T-cell (primary cell): ENCODE measurements at places on chromosomes 13 and 19.

GRCh38 chr19:38844093-38844686 lies 5.6 kb downstream of the HNRNPL start:
- DNase-seq = no peak

- no peak for DNase-seq
Measured at GRCh38 chr13:27027086-27027667, 144.4 kb downstream of the USP12 start.

DNA sequence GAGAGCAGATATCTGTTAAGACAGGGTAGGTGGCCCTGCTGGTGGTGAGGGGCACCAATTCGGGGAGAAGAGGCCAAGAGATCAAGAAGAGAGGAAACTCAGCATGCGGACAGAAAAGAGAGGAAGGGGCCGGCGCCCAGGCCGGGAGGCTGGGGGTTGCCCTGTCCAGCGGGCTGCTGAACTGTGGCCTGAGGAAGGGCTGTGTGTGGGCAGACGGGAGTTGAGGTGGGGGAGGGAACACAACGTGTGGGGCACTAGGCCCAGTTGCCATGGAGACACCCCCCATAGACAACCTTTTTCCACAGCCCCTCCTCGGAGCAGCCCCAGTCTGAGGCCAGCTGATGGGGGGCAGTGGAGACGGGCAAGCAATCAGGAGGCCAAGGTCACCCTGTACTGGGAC lies 2.5 kb upstream of the CACNG8 start:
- no peak for DNase-seq

DNA sequence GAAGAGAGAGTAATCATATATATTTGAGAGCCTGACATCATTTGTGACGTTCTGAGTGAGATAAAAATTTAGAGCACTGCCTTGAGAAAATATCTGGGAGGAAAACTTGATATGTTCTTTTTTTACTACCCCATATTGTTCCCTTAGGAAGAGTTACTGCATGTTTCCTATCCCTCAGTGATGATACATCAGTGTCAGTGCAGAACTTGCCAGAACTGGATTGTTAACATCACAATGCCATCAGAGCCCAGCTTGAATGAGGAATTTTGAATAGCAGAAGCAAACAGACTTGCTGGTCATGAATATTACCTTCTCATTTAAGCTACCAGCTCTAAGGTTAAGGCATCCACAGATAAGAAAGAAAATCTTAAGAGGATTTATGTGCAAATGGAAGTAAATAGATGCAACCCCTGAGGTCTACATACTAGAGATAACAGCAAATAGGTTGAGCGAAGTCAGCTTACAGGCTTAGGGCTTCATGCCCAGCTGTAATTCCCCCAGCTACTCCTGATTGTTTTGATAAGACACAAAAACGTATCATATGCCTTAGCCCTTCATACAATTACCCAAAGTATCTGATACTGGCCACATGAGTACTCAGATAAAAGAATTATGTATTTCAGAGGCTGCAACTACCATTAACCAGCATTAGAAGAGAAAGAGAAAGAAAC lies 313.7 kb upstream of the ATXN8OS start:
- no peak for DNase-seq

GRCh38 chr13:63954683-63955082 lies 2539.0 kb upstream of the PCDH20 start:
- no peak for DNase-seq

DNA sequence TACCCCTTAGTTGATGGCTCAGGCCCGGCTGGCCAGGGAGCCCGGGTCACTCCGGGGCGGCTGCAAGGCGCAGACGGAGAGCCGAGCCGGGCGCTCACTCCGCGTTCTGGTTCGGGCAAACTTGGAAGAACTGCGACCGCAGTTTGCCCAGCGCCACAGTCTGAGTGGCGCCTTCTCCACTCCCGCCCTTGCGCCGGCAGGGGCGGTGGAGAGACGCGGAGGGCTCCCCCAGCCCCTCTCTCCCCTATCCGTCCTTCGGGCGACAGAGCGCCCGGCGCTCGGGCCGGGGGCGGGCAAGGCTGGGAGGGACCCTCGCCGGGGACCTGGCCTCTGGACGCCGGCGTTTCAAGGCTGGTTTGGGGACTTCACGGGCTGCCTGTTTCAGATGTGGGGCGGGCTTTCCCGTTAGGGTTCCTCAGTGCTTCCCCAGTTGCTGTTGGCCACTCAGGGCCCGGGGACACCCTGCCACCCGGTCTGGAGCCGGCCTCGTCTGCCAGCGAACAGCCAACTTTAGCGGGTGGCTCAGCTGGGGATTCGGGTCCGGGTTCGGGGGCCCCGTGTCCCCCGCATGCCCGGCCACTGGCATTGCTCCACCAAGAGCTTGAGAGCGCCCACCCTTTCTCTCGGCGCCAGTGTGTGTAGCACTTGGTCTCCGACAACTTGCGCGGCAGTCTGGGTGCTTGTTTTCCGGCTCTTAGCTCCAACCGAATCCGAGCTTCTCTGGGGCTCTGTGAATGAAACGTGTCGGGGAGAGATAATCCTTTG lies 1.5 kb downstream of the GPC6 start:
- DNase-seq = no peak

- DNase-seq = no peak
Measured at GRCh38 chr13:94261163-94261562, 218.3 kb downstream of the DCT start.

DNA sequence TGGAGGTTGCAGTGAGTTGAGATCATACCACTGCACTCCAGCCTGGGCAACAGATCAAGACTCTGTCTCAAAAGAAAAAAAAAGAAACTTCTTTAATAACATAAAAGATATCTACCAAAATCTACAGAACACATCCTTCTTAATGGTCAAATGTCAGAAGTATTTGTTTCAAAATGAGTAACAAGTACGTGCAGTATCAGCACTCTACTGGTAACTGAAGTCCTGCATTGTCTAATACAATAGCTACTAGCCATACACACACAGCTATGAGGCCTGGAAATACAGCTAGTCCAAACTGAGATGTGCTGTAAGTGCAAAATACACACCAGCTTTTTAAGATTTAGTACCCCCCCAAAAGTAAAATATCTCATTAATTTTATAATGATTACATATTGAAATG lies 88.1 kb downstream of the TSC22D1 start:
- DNase-seq = no peak

DNA sequence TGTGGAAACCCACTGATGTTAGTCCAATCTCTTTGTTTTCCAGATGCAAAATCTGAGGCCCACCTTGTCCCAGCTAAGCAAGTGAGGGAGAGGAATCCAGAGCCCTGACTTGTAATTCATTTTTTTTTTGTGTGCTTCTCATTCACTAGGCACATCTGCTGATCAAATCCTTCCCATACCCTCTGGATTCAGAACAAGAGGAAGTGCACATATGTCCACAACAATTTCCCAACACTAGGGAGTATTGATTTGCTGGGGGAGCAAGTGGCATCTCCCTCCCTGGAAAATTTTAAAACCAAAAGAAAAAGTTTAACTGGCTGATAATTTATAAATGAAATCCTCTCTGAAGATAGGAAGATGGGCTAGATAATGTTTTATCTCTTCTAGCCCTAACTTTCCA lies 94.6 kb upstream of the RFC3 start:
- no peak for DNase-seq

DNA sequence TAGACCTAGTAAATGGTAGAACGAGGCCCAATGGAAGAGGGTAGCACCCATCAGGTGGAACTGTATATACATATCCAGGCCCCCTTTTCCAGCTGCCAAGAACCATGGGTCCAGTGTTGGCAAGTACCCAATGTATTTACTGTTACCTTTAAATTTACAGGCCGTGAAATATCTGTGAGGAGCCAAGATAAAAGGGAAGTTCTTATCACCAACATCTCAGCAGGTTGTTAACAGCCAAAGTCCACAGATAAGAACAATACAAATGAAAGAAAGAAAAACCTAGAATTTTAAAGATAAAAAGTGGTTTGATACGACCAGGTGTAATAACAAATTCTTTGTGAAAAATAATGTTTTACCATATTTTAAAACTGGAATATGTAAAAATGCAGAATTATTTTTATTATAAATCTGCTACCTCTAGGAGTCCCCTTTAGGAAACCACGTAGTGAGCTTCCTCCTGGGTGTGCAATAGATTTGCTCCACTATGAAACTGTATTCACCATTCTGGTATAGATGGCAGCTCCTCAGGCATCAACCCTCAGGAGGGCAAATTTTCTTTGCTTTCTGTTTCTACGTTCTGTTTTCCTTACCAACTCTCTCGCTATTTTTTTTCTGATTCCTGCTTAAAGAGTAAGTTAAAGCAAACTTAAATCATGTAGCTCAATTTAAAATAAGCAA lies 292.2 kb upstream of the SLC10A2 start:
- DNase-seq = no peak

GRCh38 chr19:48481846-48482639 lies 12.9 kb downstream of the CYTH2 start:
- DNase-seq = no peak

DNA sequence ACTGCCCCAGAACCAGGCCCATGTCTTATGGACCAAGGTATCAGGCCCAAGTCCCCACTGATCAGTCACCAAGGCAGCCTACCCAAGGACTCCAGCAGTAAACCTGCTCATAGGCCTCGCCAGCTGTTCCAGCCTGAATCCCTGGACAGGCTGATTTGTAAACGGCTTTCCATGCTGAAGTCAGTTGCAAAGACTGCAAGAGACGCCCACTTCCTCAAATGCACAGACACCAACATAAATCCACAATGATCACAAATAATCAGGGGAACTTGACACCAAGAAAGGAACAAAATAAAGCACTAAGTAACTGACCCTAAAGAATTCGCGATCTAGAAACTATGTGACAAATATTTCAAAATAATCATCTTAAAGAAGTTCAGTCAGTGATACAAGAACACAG lies 75.2 kb downstream of the RXFP2 start:
- DNase-seq = no peak

DNA sequence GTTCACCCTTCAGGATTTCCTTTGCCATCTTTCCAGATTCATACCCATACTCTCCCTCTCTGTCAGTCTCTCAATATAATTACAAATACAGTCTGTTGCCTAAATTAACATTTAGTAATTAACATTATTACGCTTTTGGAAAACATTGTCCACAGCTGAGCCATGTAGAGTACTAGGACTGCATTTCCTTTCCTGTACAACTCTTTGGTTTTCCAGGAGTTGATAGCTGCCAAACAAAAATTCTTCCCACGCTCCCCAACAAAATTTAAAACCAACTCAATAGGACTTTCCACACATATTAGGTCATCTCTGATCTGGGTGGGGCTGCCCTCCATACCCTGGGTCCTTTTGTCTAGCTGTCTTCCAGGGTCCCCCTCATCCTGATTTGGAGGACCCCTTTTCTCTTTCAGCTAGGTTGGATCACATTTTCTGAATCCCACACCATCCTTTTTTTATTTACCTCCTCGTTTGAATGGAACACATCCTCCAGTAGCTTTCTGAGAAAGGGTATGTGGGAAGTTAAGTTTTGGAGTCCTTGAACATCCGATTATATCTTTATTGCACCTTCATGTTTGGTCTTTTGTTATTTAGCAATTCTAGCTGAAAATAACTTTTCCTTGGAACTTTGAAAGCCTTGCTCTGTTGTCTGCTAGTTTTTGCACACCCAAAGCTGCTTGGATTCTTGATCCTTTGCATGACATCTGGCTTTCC lies 17.7 kb downstream of the ONECUT3 start:
- no peak for DNase-seq

DNA sequence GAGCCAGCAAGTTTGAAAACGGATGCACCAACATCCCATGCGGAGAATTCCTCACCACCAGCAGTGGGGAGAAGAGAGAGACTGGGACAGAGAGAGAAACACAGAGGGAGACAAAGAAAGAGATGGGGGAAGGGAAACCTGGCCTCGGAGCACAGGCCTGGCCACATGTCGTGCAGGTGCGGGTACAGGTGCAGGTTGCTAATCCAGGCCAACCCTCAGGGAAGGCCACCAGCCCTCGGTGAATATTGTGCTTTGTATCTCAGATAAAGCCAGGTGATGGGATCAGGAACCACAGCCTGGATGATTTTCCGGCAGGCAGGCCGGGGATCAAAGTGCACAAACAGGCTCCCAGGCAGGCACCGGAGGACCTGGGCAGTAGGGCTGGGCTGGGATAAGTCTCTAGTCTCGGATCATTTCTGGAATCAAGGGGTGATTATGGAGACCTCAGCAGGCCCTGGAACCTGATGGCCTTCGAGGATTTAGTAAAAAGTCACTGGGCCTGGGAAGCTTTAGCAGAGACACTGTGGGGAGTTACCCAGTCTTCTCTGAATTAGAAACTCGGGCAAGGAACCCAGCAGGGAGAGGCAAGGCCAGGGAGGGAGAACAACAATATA lies 3.7 kb downstream of the GAS6 start:
- no peak for DNase-seq

DNA sequence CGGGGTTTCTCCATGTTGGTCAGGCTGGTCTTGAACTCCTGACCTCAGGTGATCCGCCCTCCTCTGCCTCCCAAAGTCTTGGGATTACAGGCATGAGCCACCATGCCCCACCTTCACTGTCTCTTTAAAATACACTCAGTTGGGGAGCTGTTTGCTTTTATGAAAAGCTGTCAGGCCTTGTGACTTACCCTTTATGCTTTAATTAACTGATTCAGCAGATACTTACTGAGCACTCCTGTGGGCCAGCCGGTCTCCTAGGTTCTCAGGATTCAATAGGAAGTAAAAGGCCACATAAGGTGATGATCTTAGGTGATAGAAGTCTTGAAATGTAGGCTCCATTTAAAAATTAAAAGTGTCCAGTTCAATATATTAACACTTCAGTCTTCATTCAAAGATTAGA lies 7.5 kb downstream of the UBAC2 start:
- DNase-seq = no peak

DNA sequence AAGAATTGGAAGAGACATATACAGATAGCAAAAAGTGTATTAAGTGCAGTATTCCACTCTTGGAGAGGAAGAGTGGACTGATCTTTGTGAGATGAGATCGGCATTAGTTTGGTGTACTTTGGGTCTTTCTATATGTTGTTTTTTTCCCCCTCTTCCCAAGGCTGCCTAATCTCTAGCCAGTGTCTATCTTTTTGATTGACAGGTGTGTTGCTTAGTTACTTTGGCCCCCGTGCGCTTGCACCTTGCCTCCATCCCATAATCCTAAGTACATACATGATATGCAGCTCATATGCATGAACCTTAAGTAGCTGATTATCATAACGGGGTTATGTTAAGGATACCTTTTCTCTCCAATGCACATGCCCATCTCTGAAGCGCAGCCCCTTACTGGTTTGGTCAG lies 4.3 kb upstream of the SLC7A10 start:
- DNase-seq = no peak

DNA sequence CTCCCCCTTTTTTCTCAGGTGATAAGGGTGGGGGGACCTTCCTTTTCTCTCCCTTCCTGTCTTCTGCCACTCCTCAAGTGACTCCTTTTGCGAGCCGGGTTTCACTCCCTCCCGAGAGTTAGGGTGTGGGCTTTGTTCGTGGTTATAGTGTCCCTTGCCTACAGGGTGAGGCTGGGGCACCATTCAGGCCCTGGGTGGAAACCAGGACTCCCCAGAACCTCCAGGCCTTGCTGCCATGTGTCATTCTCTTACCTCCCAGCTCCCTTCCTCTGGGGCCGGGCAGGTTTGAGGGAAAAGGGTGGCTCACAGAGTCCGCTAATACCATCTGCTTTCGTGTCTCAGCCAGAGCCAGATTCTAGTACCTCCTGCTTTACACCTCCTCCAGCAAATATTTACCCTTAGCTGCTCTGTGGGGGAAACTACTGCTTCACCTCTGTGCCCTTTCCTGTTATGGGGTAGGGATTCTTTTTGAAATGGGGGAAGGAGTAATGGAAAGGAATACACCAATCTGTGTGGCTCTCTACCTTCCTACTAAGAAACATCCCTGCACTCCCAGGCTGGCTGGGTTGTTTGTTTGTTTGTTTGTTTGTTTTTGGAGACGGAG lies 2.8 kb downstream of the ACTN4 start:
- no peak for DNase-seq
